ENCODE measurements at places on chromosomes 5 and 9.

GRCh38 chr5:68343421-68343826, 127.9 kb downstream of the PIK3R1 start:
- DNase-seq: peak; percentile 80

DNA sequence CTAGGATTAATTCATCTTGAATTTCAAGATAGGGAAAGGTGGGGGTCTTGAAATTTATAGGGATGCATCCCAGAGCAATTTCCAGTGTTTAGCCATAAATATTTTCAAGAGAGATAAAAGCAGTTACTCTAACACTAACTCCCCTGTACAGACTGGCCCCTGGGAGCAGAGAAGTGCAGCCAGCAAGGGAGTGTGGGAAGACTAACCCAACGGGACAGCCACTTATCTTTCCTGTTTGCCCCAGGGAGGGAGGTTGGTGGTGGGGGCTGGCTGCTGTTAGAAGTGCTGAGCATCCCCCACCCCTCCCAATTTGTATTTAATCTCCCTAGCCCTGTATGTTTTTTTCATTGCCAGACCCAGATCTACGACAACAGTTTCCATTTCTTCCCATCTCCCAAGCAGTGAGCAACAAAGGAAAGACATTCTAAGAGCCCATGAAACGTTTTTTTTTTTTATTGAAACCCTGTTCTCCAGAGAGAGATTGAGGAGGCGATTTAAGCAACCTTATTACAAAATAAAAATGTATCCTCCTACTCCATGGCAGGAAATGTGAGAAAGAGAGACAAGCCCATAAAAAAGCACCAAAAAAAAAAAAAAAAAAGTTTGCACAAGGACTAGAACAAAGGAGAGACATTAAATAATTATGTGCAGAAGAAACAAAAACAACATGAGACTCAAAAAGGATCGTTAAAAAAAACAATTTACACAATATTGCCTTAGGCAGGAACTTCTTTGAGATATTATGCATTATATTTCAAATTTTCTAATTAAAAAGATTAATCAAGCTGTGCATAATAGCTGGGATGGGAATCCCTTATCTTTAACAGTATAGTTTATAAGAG, 343.4 kb downstream of the ARHGEF28 start:
- no peak for DNase-seq

DNA sequence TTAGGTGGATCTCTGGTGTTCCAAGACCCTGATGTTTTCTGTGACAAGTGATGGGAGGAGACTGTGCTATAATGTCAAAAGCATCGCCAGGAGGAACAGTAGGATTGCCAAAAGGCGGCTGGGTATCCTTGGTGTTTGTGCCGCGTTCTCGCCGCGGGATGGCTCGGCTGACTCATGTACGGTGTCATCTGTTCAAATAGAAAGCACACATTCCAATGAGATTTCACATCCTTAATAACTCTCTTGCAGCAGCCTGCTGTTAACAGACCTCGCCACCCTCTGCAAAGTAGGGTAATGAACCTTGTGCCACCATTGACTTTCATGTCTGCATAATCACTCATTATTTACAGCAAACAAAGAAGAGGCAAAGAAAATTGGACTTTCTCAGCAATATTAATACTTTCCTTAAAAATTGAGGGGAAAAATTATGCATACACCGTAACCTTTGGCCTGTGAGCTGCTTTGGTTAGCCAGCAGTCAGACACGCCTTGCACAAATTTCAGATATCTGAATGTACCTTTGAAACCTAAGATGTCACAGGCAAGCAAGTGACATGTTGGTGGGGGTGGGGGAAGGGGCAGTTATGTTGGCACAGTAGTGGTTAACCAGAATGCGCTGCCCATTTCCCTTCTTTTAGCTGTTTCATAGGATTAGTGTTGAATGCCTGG, 289.4 kb downstream of the EFNA5 start:
- peak; percentile 82 for DNase-seq

DNA sequence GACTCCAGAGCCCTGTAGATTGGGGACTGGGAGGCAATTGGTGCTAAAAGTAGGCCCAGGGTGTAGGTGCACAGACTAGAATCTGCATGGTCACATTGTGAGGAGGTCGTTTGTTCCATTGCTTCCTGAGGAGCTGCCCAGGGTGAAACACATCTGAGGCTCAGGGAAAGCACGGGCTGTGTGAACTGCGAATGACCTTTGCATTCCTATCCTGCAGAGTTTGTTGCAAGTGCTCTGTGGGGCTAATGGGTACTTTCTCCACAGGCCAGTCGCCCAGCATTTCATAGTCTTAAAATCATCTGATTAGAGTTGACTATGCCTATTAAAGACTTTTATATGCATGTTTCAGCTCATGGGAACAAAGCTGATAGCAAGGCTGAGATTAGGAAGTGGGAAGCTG, 14.4 kb upstream of the SLC46A2 start:
- no peak for DNase-seq

DNA sequence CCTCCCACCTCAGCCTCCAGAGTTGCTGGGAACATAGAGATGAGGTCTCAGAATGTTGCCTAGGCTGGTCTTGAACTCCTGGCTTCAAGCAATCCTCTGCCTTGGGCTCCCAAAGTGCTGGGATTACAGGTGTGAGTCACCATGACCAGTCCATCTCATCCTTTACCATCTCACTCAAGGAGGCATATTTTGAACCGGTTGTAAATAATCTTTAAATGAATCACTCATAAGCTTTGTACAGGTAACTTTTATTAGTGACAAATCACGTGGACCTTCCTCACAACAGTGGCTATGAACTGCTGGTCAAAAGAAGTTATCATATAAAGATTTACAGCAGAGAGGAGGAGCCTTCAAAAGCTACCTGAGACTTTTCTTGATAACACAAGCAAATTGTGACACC, 70.7 kb downstream of the RFK start:
- no peak for DNase-seq

DNA sequence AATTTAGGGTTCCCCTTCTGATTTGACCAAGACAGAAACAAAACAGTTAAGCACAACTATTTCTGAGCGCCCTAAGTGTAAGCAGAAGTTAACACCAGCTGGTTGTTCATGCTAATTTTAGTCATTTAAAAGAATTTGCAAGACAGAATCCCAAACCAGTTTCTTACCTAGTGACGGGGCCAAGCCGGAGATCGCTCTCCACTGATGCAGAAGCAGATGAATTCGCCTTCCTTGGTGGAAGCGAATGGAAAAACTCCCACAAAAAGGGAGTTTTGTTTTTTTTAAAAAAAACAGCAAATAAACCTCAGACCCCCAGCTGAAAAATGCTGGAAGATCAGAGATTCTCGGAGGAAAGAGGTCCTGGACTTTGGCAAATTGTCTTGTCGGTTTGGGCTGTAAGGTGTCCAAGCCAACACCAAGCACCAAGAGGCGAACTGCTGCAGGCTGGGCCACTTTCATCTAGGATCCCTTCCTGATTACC, 47.4 kb upstream of the GLDC start:
- DNase-seq: no peak

GRCh38 chr5:1343931-1344901, 683 bp downstream of the CLPTM1L start:
- no peak for DNase-seq

GRCh38 chr5:153067869-153068268, 422.6 kb upstream of the GRIA1 start:
- no peak for DNase-seq

GRCh38 chr5:157215514-157216167, 35.0 kb downstream of the ITK start:
- no peak for DNase-seq

- DNase-seq: no peak
These were observed 38.0 kb downstream of the CERT1 start for GRCh38 chr5:75473463-75473862.

- DNase-seq: no peak
These were observed 130.2 kb upstream of the FSTL4 start for GRCh38 chr5:133742431-133742988.

GRCh38 chr9:26131886-26132285, 453.6 kb upstream of the TUSC1 start:
- peak; percentile 40 for DNase-seq

DNA sequence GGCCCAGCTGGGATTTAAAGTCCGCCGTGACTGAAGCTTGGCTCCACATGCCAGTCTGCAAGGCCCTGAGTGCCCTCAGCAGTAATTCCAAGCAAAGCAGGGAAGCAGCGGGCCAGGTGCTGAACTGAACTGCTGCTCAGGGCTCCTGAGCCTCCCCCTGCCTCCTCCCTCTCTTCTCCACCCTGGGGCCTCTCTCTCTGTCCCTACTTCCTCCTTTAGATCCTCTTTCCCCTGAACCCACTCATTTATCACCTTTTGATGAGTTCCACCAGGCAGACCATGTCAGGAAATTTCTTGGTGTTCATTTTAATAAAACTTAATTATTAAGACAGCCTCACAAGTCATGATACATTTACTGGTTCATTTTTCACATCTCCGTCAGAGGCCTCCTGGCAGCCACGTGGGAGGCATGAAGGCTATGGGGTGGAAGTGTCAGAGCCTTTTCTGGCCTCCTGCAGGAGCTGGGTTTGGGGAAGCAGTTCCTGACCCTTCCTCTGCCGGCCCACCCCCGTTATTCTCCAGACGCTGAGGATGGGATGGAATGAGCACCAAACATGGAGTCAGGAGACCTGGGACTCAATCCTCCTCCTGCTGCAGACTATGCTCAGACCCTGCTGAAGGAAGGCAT, 32.2 kb upstream of the KCNIP1 start:
- DNase-seq: no peak

GRCh38 chr5:117889596-117889995, 1098.8 kb downstream of the DTWD2 start:
- peak; percentile 65 for DNase-seq

DNA sequence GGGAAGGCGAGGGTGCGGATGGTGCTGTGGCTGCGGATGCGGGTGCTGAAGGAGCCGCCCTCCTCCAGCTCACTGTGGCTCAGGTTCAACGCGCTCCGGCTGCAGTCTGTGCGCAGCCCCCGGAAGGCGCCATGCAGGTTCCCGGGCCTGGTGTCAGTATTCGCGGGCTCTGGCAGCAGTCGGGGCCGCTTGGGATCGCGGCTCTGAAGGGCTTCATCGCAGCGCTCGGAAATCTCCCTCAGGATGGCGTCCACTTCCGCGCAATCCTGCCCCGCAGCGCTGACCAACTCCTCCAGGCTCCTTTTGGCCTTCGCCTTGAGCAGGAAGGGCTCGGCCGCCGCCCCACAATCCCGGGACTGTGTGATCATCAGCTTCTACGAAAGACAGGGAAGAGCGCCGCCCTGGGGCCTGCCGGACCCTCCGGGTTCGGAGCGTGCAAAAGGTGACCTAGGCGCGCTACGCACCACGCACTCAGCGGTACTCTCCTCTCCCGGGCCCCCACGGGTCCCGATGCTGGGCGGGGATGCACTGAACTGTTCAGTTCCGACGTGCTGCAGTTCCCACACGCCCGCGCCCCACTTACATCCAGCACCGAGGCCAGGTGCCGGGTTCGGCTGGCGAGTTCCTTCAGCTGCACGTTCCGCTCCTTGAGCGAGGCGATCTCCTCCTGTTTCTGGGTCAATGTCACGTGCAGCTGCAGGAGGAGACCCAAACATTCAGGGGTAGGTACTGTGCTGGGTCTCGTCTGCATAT, 6.5 kb downstream of the MCIDAS start:
- no peak for DNase-seq

DNA sequence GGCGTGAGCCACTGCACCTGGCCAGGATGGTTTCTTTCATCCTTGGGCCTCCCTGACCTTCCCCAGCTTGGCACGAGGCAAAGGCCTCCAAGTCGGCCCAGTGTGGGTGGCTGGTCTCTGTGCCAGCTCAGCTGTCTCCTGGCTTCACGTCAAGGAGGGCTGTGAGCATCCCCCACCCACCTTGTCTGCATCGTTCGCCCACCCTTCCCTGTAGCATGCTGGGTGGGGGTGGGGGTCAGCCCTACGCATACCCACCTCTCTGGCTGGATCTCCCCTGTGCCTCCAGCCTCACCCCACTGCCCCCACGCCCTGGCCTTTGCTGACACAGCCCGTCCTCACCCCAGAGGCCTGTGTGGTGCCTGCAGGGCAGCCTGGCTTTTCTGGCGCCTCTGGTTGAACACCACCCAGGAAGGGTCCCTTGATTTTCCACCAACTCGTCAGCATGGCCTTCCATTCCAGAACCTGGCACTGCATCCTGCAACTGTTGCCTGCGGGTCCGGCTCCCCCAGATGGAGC, 8.8 kb upstream of the WDR5 start:
- DNase-seq: no peak

DNA sequence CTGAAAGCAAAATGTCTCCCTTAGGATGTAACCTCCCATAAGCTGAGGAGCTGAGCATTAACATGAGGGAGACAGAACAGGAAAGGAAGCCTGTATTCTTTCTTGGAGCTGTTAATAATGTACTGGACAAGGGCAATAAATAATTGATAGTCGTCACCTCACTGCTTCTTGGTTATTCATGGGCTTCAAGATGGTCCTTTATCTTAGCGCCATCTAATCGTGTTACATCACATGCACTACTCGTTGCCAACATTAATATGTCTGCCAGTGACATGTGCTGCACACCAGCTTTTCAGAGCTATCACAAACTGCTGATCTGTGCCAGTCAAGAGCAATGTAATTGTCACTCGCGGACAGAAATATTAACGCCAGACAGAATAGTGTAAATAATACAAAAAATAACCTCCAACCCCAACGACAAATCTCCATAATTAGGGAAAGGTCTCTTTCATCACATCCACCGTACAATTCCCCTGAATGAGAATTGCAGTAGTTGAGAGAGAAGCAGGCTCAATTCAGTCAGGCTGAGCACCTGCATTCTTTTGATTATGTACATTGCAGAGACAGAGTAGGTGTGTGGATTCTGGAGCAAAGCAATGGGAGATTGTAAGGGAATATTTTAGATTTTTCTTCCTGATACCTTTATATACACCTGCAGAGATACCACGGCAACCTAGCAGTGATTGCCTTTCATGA, 267.1 kb downstream of the SPATA31D1 start:
- no peak for DNase-seq

DNA sequence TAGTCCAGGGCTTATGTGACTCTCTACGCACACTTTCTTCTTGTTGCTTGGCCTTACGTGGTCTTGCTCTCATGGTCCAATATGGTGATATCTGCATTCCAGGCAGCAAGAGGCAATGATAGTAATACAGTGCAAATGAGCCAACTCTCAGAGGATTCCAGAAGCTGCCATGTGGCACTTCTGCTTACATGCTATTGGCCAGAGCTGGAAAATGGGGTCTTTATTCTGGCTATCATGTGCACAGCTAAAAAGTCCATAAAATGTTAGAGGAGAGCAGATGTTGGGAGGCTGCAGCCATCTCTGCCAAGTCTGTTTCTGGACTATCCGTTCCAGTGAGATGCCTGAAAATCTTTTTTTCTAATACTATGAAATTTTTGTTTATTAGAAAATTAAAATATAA, 2.9 kb upstream of the SEPTIN8 start:
- DNase-seq: no peak

DNA sequence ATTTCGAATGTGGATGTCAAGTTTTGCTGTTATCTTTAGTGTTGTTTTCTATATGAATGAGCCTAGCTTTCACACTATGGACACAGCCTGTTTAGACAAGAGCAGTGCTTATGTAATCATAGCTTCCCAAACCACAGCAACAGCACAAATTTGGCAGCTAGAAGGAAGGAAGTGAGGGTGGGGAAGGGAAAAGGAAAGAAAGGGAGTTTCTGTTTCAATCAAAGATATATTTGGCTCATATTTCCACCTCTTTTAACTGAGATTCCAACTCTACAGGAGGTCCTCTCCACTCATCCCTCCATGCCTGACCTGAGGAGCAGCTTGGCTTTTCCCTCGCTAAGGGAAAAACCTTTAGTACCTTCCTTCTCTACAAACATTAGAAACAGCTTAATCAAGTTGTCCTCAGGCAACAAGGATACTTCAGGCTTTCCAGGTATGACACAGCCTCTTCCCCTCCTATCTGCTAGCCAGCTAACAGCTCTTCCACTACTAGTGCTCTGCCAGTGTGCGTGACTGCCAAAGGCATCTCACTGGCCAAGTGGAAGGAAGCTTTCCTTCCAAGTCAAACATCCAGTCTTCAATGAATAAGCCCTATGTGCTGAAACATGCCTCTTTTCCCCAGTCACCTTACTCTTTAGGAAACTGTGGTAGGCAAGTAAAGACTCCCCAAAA, 268.6 kb upstream of the PTGER4 start:
- no peak for DNase-seq
